Endodermal cell (in vitro differentiated cells): ENCODE measurements at places on chromosomes 3 and 15. TPM values are rescaled to one million over a fixed set of nuclear protein-coding genes. Genes with fewer than 3 reads are reported as not detected.

The HDC gene
- not detected in 3 replicates for total RNA-seq

The CSPG4 gene
- total RNA-seq = 3.1 to 3.9 TPM (median 3.3 TPM) in 3 replicates

The DZIP3 gene
- total RNA-seq = 22.6 and 24.2 TPM in 2 replicates

The CCDC39 gene
- total RNA-seq = 0.20 and 0.25 TPM in 2 replicates

The KY gene
- not detected in 3 replicates for total RNA-seq

The TNNC1 gene
- total RNA-seq = 44.8 and 50.9 TPM in 2 replicates

The ZMYND10 gene
- 0.43 and 1.4 TPM in 2 replicates for total RNA-seq

GRCh38 chr3:151015767-151016477 lies 43.4 kb upstream of the CLRN1 start:
- no peak overlapping the region for H3K27ac ChIP-seq
- DNase-seq = no peak
- no peaks in the 10 kb centered on the region for H3K36me3 ChIP-seq
- H3K27me3 ChIP-seq = no peaks in the 10 kb centered on the region
- peaks cover 5% of the 10 kb centered on the region for H3K4me1 ChIP-seq

- H3K36me3 ChIP-seq = no peaks in the 10 kb centered on the region
- H3K4me3 ChIP-seq = no peak overlapping the region
- no peaks in the 10 kb centered on the region for H3K27me3 ChIP-seq
- no peak overlapping the region for H3K27ac ChIP-seq
- H3K4me1 ChIP-seq = peaks cover 20% of the 10 kb centered on the region
Observed at GRCh38 chr15:76196269-76197231, 114.7 kb downstream of the ETFA start.

GRCh38 chr3:10505791-10506585 lies 602 bp upstream of the ATP2B2 start:
- no peaks in the 10 kb centered on the region for H3K4me1 ChIP-seq
- H3K27ac ChIP-seq = no peak overlapping the region
- H3K36me3 ChIP-seq = no peaks in the 10 kb centered on the region
- peaks cover 16% of the 10 kb centered on the region for H3K27me3 ChIP-seq
- no peak for DNase-seq

GRCh38 chr3:51681453-51681852 lies 10.4 kb downstream of the TEX264 start:
- H3K27me3 ChIP-seq = no peaks in the 10 kb centered on the region
- no peaks in the 10 kb centered on the region for H3K4me1 ChIP-seq
- H3K36me3 ChIP-seq = peaks cover 19% of the 10 kb centered on the region
- DNase-seq = no peak
- no peak overlapping the region for H3K4me3 ChIP-seq
- no peak overlapping the region for H3K27ac ChIP-seq

DNA sequence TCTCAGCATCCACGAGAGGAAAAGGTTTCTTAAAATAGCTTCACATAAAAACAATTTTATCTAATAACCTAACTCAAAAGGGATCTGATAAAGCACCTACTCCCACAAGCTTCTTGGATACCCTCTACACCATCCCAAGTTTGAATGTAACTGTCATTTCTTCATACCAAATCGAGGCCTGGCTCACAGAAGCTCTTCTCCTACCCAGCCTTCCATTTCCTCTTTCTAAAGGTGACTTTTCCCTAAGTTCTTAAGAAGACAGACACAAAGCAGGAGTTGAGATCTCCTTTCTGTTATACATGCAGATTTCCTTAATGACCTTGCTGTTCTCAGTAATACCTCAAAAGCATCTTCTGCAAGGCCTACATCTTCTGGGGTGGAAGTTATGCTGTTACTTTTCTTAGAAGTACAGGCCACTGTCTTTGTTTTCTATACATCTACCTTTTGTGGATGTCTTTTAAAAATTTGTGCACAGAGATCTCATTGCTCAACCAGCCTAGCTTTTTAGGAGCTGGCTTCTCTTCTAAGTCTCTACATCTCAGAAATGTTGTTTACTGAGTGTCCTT lies 3.4 kb upstream of the LRRIQ4 start:
- no peaks in the 10 kb centered on the region for H3K4me1 ChIP-seq
- no peak overlapping the region for H3K4me3 ChIP-seq
- H3K27ac ChIP-seq = no peak overlapping the region
- H3K27me3 ChIP-seq = no peaks in the 10 kb centered on the region
- no peaks in the 10 kb centered on the region for H3K36me3 ChIP-seq
- DNase-seq = no peak

DNA sequence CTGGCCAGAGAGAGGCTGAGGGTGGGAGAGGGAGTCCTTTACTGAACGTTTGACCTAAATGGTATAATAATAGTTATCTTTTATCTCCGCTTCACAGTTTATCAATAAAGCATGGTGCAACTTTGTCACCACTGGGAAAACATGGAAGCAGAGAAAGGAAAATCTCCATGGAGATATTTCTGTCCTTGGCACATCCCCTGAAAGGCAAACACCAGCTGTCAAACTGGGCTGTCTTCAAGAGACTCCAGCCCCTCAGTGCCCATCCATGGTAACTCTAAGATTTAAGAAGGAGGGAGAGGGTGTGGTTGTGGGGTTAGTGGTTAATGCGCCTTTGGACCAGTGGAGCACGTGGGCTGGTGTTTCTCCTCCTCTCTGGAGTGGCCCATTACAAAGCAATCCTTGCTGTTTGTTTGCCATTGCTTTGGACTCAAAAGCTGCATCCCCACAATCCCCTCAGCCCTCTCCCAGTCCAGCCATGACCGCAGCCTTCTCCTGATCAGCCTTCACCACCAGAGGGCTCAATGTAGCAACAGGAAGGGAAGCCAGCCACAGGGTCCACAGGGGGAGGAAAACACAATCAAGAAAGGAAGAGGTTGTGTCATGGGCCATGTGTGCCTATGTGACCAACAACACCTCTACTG lies 38.2 kb upstream of the FAM174B start:
- H3K36me3 ChIP-seq = no peaks in the 10 kb centered on the region
- DNase-seq = peak; percentile 90
- H3K27me3 ChIP-seq = no peaks in the 10 kb centered on the region
- no peaks in the 10 kb centered on the region for H3K4me1 ChIP-seq

GRCh38 chr3:46209746-46210470 lies 1.8 kb upstream of the CCR1 start:
- no peaks in the 10 kb centered on the region for H3K36me3 ChIP-seq
- peaks cover 10% of the 10 kb centered on the region for H3K27me3 ChIP-seq
- H3K27ac ChIP-seq = no peak overlapping the region
- H3K4me3 ChIP-seq = no peak overlapping the region

GRCh38 chr3:166274351-166275023 lies 437.3 kb upstream of the BCHE start:
- no peaks in the 10 kb centered on the region for H3K27me3 ChIP-seq
- H3K4me1 ChIP-seq = no peaks in the 10 kb centered on the region
- H3K4me3 ChIP-seq = no peak overlapping the region
- DNase-seq = no peak
- H3K36me3 ChIP-seq = no peaks in the 10 kb centered on the region

GRCh38 chr3:69065318-69065964 lies 13.3 kb upstream of the TMF1 start:
- H3K4me1 ChIP-seq = no peaks in the 10 kb centered on the region
- H3K27me3 ChIP-seq = no peaks in the 10 kb centered on the region
- no peak overlapping the region for H3K27ac ChIP-seq
- peaks cover 56% of the 10 kb centered on the region for H3K36me3 ChIP-seq

DNA sequence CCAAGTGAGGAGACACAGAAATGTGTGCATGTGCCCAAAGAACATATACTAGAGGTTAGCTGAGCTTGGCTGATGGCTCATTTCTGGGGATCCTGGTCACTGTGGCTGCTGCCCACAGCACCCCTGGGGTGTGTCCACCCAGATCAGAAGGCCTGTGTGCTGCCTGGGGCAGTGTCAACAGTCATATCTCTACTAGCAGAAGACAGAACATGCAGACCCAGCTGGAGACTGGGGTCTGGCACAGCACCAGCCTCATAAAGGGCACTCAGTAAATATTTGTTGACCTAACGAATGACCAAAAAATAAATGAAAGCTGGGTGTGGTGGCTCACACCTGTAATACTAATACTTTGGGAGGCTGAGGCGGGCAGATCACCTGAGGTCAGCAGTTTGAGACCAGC lies 16.4 kb downstream of the CHRNA3 start:
- no peak for DNase-seq
- no peak overlapping the region for H3K4me3 ChIP-seq
- no peaks in the 10 kb centered on the region for H3K27me3 ChIP-seq
- no peak overlapping the region for H3K27ac ChIP-seq
- H3K4me1 ChIP-seq = no peaks in the 10 kb centered on the region
- H3K36me3 ChIP-seq = no peaks in the 10 kb centered on the region

DNA sequence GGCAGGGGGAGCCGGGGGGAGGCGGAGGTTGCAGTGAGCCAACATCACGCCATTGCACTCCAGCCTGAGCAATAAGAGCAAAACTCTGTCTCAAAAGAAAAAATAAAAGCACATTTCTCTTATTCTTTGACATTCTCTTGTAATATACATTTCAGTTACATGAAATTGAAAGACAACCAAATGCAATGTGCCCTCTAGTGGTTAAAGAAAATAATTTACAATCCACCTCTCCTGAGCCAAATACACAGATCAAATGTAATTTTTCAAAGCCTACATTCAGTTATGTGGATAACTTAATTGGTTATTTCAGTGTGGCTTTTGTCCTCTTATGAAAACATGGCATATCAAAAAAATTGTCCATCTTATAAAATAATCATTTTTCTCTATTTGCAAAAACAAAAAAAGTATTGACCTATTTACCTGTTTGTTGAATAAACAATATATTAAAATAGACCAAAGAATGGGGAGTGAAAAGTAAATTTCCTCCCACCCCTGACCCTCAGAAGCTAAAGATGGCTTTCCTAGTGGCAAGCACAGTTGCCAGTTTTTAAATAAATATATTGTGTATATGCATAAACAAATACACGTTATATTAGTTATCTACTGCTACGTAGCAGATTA lies 14.2 kb upstream of the U2SURP start:
- no peaks in the 10 kb centered on the region for H3K27me3 ChIP-seq
- no peak overlapping the region for H3K27ac ChIP-seq
- H3K4me1 ChIP-seq = peaks cover 10% of the 10 kb centered on the region
- no peaks in the 10 kb centered on the region for H3K36me3 ChIP-seq
- DNase-seq = no peak
- no peak overlapping the region for H3K4me3 ChIP-seq

DNA sequence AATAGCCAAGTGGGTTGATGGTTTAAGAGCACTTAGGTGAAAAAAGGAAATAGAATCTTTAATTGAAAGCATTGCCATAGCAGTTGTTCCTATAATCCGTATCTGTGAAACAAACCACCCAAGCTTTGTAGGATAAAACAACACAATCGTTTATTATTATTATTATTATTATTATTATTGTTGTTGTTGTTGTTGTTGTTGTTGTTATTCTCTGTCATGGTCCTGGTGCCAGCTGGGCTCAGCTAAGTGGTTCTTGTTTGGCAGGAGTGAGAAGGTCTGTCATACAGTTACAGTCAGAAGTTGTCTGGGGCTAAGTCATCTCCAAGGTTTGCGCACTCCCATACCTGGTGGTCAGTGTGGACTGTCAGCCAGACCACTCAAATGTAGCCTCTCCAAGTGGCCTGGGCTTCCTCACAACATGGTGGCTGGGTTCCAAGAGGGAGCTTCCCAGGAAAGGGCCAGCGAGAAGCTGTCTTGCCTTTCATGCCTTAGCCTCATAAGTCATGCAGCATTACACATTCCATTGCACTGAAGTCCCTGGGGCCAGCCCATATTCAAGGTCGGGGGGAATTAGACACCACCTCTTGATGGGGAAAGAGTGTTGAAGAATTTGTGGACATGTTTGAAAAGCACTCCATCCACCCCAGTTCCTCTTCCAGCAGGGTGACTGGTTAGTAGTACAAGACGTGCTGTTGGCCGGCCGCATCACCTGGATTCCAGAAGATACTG lies 54.3 kb upstream of the FGD5 start:
- H3K27me3 ChIP-seq = no peaks in the 10 kb centered on the region
- no peaks in the 10 kb centered on the region for H3K36me3 ChIP-seq
- H3K4me3 ChIP-seq = no peak overlapping the region
- no peak overlapping the region for H3K27ac ChIP-seq

GRCh38 chr3:180284331-180285110 lies 247.8 kb upstream of the PEX5L start:
- H3K27ac ChIP-seq = no peak overlapping the region
- H3K4me3 ChIP-seq = no peak overlapping the region
- no peaks in the 10 kb centered on the region for H3K36me3 ChIP-seq
- H3K27me3 ChIP-seq = no peaks in the 10 kb centered on the region

DNA sequence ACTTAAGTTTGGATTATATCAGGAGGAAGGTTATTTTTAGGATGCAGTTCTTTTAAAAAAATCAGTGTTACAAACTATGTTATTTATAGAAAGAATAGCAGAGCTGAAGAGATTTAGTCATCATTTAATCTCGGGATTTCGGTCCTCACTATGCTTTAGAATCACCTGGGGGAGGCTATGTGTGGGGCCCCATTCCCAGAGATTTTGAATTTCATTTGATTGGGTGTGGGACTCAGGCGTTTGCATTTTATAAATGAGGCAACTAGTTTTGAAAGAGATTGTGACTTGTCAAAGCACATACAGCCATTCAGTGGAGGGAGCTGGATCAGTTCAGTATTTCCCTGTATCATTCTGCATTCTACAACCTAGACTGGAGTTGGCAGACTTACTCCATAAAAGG lies 36.8 kb downstream of the TFG start:
- H3K27me3 ChIP-seq = no peaks in the 10 kb centered on the region
- no peaks in the 10 kb centered on the region for H3K4me1 ChIP-seq
- H3K27ac ChIP-seq = no peak overlapping the region
- H3K4me3 ChIP-seq = no peak overlapping the region
- peaks cover 93% of the 10 kb centered on the region for H3K36me3 ChIP-seq

DNA sequence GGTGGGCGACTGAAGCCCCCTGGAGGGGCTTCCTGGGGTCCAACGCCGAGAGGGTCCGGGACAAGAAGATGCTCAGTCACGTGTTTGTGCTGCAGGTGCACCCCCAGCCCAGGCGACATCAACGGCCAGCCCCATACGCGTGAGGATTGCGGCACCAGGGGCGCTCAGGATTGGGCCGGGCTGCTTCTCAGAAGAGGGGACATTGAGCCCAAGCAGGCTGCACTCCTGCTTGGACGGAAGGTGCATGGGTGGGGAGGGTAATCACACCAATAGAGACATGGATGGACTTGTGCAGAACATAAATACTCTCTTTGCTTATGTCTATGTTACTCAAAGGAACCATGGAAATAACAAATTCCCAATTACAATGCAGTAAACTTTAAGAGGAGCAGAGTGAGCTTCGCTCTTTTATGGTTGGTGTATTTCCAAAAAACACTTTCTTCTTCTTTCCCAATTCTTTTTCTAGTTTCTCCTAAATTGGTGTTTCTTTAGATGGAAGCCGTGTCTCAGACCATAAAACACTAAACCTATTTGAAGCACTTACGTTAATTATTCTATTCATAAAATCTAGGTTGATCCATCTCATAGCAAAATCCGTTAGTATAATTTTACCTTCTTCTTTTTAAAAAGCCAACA lies 182.7 kb downstream of the GOLGA6L6 start:
- H3K27ac ChIP-seq = no peak overlapping the region
- no peak overlapping the region for H3K4me3 ChIP-seq
- DNase-seq = no peak

DNA sequence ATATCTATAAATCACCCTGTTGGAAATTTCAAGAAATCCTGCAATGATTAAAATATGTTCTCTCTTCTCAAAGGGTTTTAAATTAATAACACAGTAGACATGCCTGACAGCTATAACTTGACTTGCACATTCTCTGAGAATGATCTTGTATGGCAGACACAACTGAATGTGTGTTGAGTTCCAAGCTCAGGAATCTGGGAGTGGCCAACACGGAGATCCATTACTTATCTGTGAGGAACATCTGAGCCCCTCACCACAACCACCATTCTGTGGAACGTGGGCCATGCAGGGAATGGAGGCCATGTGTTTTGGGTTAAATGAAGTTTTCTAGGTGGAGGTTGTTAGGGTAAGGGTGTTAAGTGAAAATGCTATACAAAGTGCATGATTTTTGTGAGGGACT lies 105.3 kb upstream of the CHMP2B start:
- H3K4me3 ChIP-seq = no peak overlapping the region
- no peak for DNase-seq
- H3K27ac ChIP-seq = no peak overlapping the region
- no peaks in the 10 kb centered on the region for H3K36me3 ChIP-seq
- H3K27me3 ChIP-seq = no peaks in the 10 kb centered on the region
